Islet precursor cell (in vitro differentiated cells): ENCODE measurements at places on chromosomes 7 and 10.

- peak; percentile 66 for DNase-seq
Measured at GRCh38 chr7:117837841-117838240, 35.4 kb downstream of the CTTNBP2 start.

GRCh38 chr10:126270111-126270510 is 118.2 kb downstream of the ADAM12 start:
- peak; percentile 69 for DNase-seq

- no peak for DNase-seq
Measured at GRCh38 chr10:32204606-32205005, 142.4 kb downstream of the EPC1 start.

DNA sequence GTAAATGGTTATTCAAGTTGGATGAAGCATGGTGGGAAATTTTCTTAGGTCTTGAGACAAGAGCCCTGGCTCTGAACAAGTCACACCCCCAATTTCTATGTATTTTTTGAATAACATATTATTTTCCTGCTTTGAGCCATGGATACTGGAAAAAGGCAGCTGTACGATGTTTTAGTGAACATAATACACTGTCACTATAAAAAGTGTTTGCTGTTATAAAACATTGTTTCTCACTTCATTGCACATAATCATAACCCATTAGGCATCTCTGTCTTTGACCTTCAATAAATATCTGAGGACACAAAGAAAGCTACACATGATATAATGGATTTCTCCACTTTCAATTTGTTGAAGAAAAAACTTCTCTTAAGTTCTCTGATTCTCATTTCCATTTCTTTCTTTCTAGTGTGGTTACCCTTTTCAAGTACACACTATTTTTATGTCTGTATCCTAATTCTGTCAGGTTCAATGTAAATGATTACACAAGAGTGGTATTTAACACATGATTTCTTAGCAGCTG is 283.9 kb upstream of the SP8 start:
- DNase-seq = no peak

DNA sequence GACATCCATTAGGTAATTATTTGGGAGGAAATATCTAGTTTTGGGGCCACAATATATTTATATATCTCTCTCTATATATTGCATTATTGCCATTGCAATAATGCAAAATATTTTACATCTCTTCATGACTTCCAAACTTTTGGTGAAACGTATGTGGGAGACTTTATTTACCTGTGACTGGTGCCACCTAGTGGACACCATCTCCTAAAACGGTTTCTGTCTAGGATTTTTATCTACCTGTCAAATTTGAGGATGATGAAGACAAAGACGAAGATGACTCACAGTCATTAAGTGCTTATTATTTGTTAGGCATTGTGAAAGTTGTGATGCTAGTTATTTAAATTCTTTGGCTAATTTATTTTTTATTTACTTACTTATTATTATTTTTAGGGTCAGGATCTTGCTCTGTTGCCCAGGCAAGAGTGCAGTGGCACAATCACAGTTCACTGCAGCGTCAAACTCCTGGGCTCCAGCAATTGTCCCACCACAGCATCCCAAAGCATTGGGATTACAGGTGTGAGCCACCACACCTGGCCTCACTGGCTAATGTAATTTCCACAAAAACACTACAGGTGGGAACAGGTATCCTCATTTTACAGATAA is 18.7 kb upstream of the CBLL1 start:
- no peak for DNase-seq

- no peak for DNase-seq
Measured at GRCh38 chr10:125550362-125550761, 132.6 kb downstream of the TEX36 start.

DNA sequence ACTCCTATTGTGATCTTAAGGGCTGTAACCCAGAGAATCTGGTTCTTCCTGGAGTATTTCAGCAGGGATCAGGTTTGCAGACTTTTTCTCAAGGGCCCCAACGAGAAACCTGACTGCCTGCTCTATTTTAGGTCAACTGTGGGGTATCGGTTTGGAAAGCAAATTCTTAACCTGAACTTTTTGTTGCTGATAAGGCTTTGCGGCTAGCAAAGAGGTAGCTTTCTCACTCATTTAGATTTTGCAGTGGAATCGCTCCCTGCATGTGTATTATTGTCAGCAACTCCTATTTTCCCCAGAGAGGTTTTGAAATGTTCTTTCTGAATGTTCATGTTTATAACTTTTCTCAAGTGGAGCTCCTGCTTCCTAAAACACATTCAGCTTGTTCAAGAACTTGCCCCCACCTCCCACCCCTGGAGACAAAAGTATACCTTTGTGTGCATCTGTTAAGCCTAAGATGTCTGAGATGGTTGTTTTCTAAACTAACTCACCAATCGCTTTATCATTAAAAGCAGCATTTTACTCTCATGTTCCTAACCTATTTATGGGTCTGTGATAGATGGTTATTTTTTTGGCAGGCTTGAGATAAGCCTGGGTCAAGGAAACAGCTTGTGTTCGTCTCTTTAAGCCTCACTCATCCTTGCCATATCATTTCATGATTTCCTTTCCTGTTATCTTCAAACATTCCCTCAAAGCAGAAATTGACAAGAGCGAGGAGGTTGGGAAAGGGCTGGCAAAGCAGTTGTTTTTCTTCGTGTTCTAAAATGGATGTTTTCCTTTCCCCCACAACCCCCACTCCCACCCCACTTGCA is 129.8 kb downstream of the BAMBI start:
- DNase-seq = no peak

DNA sequence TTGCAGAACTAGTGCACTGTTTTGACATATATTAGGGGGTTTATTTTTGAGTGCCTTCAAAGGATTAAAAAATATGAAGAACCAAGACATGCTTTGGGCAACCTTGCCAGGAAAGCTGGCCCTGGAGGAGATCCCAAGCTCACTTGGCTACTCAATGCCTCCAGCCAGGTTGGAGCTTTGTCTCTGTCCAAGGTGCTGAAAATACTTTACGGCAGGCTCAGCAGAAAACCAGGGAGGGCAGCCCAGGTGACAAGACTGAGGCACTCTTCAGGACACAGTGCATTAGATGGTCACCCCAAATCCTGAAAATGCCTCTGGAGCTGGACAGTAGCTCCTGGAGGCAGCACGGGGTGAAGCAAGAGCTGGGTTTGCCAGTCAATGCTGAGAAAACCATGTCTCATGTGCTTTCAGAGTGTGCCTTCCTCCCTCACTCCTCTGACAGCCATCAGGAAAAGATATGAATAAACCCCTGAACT is 5.8 kb upstream of the KCNH2 start:
- DNase-seq = peak; percentile 75

GRCh38 chr10:112919721-112920120 is 30.3 kb upstream of the TCF7L2 start:
- peak; percentile 89 for DNase-seq

- DNase-seq = peak; percentile 74
Measured at GRCh38 chr7:52273685-52274610, 761.5 kb upstream of the POM121L12 start.

GRCh38 chr7:129777993-129778769 is 166.7 kb downstream of the NRF1 start:
- DNase-seq = no peak

- DNase-seq = peak; percentile 38
Measured at GRCh38 chr7:45662540-45663166, 88.5 kb downstream of the ADCY1 start.

DNA sequence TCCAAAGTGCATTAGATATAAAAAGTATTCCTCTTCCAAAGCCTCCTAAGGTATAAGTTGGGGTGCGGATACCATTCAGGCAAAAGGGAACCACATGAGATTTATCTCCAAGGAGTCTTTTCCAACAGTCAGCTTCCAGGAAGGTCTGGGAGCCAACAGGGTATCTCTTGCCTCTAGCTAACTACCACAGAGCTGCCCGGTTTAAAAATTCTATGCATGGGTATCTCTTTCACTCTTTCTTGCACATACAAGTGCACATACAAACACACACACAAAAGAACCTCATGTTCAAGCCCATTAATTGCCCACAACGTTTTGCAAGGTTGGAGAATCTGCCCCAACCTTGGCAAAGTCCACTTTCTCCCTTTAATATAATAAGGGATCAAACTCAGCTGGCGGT is 80.7 kb downstream of the CDK6 start:
- DNase-seq = no peak

DNA sequence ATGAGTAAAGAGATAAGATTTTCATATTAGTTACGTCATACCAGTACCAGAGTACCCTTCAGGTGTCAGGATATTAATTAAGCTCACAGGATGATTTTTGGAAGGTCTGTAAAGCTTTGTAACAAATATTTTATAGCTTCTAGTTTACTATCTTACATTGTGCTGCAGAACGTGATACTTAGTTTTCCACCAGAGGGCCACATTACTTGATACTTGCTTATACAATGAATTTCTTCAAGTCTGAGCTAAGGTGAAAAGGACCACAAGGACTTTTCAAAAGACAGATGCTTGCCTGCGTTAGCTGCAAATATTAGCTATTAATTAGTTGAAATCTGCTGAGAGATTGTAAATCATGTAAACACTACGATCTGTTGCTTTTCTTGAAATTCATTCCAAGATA is 12.2 kb downstream of the FOXP2 start:
- DNase-seq = no peak
